ENCODE measurements at places on chromosomes 11 and 22.

- DNase-seq: peak; percentile 71
Observed at GRCh38 chr11:6737872-6738466, 33.8 kb downstream of the OR2AG2 start.

GRCh38 chr11:614623-615503 lies 887 bp downstream of the IRF7 start:
- no peak for DNase-seq

DNA sequence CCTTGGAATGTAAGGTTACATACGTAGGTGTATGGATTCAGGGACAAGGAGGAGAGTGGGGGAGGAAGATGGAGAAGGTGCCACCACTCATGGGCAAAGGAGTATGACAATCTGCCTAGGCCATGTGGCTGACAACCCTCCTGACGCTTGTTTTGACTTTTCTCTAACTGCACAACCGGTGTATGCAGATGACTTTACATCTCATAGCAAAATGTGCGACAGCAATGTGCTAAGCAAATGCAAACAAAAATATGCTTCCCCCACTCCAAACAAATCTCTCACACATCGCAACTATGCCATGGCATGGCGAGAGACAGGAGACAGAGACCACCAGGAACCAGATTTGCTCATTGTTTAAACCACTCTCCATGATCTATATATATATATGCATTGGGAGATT lies 191.8 kb downstream of the BLID start:
- no peak for DNase-seq

DNA sequence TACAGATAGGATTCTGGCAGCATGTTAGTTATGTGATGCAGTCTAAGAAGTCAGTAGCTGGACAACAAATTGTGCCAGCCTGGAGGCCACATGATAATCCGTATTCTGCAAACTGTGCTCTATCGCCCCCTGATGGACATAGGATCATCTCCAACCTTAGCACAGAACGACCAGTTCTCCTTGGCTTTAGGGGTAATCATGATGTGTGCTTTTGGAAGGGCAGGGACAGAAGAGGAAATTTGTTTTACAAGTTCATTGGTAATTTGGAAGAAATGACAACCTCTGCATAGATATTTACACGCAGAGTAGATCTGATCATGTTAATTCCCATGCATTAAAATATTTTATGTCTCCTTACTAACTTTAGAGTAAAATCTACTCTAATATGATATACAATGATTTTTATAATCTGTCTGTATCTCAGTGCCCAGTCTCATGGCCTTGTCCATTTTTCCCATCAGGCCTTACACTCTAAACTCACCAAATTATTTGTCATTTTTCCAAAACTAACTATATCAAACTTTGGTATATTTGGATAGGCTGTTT lies 12.1 kb downstream of the OR10D3 start:
- DNase-seq: peak; percentile 34

GRCh38 chr11:30879322-30880005 lies 293.3 kb upstream of the MPPED2 start:
- DNase-seq: no peak

- DNase-seq: no peak
Observed at GRCh38 chr11:15202626-15203025, 87.9 kb downstream of the INSC start.

DNA sequence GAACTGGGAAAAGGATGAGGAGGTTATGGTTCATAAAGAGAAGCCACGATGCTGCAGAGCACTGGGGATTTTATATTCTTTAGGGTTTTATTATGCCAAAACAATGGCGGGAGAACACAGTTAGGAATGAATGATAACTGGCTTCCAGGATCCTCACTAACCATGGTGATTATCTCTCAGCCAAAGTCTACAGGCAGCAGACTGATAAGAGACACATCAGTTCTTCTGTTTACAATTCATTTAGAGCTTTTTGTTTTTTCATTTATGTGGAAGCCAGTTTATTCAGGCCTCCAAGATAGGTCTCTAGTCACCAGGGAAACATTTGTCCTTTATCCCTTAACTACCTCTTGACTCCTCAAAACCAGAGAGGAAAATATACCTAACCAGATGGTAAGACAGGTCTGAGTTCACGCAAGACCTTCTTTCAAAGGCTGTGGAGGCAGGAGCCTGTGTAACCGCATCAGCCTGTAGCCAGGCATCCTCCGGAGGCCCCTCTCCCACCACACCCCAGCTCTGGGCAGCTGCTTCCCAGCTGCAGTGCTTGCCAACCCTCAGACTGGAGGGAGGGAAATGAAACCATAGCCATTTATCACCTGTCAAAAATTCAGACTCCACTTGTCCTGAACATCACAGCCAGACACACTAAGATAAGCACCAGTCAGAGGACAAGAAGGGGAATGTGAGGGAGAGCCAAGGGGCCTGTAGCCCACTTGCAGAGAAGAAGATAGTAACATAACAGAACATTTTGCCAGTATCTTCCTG lies 57.2 kb upstream of the FAM181B start:
- DNase-seq: no peak

DNA sequence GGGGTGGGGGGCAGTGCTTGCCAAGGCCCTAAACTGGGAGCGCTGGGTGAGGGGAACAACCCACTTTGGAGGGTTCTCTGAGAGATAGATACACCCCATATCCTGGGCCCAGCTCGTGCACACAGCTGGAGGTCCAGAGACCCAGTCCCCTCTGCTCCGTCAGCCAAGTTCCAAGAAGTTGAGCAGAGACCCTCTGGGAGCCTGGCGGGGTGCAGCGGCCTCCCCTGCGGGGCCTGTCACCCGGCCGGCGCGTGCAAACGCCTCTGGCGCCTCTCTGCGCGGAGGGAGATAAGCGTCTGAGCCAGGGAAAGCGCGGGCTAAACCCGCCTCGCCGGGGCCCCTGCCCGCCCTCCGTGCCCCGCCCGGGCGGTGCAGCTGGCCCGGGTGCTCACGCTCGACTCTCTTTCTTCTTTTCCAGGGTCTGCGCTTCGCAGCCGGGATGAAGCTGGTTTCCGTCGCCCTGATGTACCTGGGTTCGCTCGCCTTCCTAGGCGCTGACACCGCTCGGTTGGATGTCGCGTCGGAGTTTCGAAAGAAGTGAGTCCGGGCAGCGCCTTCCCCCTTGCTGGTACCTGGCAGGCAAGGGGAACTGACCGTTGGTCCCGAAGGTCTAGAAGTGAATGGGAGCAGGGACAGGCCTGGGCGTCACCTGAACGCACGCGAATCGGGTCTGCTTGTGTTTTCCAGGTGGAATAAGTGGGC lies 540 bp downstream of the ADM start:
- no peak for DNase-seq
